ENCODE measurements at places on chromosomes 7 and 10.

GRCh38 chr7:295155-296154 lies 5.5 kb downstream of the FOXL3 start:
- DNase-seq = no peak

- DNase-seq = no peak
Observed at GRCh38 chr7:66069732-66070131, 5.9 kb upstream of the ASL start.

GRCh38 chr10:99996671-99997648 lies 12.8 kb downstream of the DNMBP start:
- DNase-seq = no peak

- no peak for DNase-seq
Observed at GRCh38 chr10:107471911-107472310, 307.4 kb upstream of the SORCS1 start.

DNA sequence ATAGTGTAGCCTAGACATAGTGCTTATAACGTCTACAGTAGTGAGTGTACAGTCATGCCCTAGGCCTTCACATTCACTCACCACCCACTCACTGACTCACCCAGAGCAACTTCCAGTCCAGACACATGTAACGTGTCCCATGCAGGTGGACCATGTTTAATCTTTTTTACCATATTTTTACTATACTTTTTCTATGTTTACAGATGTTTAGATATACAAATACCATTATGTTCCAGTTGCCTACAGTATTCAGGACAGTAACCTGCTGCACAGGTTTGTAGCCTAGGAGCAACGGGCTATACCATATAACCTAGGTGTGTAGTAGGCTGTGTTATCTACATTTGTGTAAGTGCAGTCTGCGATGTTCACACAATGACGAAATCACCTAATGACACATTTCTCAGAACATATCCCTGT lies 11.0 kb downstream of the MPP7 start:
- no peak for DNase-seq

GRCh38 chr10:12869427-12869826 lies 132.1 kb downstream of the CCDC3 start:
- DNase-seq = no peak
